ENCODE measurements at places on chromosomes 11 and 22. TPM values are rescaled to one million over a fixed set of nuclear protein-coding genes. Genes with fewer than 3 reads are reported as not detected.

The TMEM121B gene
- 0.18 TPM for total RNA-seq

GRCh38 chr22:19105867-19106802 is 16.1 kb downstream of the DGCR2 start:
- DNase-seq = no peak

The RFPL1 gene
- total RNA-seq = not detected

The TRPM5 gene
- 0.60 TPM for total RNA-seq

DNA sequence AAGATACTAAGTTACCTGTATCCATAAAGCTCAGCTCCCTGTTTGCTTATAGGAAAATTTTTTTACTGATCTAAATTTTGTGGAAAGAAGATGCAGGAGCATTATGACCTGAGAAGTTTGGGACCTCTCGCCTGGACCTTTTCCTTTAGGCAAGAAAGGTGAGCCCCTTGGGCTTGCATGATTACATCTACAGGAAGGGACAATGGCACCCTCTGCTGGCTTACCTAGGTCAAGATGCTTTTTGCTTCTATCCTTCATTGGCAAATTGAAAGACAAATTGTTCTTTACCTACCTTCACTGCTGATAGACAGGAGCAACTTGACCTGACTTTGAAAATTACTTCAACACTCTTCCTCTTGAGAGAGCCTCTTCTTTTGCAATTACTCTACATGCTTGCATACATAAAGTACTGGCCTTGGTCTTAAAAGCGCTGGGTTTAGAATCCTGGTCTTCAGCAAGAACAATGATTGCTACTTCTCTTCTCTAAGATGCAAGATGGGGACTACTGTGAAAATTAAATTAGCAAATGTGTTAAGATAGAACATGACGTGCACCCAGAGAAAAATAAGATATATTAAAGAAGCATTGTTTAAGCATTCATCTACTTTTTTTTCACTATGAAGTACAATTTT is 147.2 kb downstream of the TRPC6 start:
- DNase-seq = peak; percentile 46

The VSIG10L2 gene
- 0.75 TPM for total RNA-seq

The KRTAP5-8 gene
- total RNA-seq = 5.0 TPM
